ENCODE measurements at places on chromosomes 12 and 14.
A peak's percentile ranks its signal among the peaks of the same experiment; 100 is the strongest.

- peak; percentile 99 for DNase-seq
These were observed 18.3 kb upstream of the NR4A1 start for GRCh38 chr12:52032804-52033445.

- no peak for DNase-seq
These were observed 81.4 kb downstream of the ACTN1 start for GRCh38 chr14:68897559-68898155.

DNA sequence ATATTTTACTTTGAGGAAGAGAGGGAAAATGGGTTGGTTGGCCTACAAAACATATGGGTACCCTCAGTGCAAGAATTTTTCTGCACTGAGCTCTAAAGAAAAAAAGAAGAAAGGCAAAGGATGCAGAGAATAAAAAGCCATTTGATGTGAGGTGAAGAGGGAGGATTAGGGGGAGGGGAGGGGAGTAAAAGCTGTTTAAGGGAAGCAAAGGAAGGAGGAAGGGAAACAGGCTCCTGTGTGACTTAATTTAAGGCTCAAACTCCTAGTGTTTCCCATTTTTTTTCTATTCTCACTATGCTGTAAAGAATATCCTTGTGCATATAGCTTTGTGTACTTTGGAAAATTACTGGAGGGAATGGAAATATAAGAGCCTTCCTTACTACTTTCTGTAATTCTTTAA lies 78.7 kb downstream of the NKX2-1 start:
- DNase-seq = no peak

DNA sequence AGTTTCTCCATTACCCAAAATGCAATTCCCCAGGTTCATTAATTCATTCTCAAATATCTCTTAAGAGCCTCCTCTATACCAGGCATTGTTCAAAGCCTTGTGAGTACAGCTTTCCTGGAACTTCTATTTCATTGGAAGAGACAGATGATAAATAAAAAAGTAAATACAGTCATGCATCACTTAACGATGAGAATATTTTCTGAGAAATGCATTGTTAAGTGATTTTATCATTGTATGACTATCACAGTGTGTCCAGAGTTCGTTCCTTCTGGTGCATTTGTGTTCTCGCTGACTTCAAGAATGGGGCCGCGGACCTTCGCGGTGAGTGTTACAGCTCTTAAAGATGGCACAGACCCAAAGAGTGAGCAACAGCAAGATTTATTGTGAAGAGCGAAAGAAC lies 66.0 kb downstream of the ANO4 start:
- DNase-seq = no peak

GRCh38 chr14:61498811-61499210 lies 177.4 kb downstream of the PRKCH start:
- DNase-seq = peak; percentile 31

- no peak for DNase-seq
These were observed 374.7 kb downstream of the KCNH5 start for GRCh38 chr14:62670526-62670925.

GRCh38 chr12:3809357-3810015 lies 56.6 kb upstream of the CRACR2A start:
- no peak for DNase-seq

DNA sequence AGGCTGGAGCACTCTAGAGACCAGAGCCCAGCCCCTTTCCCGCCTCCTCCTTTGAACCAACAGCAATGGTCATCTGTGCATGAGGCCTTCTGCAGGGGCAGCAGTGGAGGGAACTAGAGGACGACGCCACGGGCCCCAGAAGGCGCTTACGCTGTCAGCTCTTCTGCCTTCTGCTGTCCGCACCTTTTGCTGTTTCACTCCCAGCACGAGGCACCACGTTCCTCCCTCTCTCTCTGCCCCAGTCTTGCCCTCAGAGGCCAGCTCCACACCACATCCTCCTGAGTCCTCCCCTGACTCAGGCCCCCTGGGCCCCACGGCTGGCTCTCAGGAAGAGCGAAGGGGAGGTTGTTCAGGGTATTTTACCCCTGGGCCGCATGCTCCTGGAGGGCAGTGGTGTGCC lies 15.5 kb downstream of the MMAB start:
- no peak for DNase-seq

- DNase-seq = no peak
These were observed 116.0 kb downstream of the NRXN3 start for GRCh38 chr14:78286210-78286609.

- DNase-seq = no peak
These were observed 20.1 kb downstream of the APOBEC1 start for GRCh38 chr12:7645395-7646177.

DNA sequence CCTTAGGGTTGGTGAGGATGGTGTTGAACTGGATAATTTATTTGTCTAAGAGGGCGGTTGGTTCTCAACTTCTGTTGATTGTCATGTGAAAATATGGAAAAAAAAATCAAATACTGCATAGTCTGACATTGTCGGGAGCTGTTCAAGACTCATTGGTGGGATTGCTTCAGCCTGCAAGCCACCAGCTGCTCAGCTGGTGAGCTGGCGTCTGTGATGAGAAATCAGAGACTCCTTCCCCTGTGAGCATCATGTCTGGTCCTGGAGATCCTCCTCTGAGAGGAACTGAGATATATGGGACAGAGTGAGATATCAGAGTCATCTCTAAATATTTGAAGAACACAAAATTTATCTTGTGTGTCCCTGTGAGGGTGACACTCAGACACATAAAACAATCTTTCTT lies 49.9 kb downstream of the TRIM9 start:
- DNase-seq = no peak

DNA sequence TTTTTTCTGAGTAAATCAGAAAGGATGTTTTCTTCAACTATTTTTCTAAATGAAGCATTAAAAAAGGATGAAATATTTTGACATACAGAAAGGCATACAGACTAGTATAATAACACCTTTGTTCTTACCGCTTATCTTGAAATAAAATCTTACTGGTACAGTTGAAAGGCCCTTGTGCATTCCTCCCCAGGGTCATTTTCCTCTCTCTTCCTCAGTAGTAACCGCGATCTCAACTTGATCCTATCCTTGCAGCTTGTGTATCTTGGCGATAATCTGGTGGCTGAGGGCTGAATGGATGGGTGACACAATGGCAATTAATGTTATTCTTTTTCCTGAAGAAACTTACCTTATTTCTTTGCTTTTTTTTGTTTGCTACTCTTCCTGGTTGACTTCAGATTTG lies 18.5 kb downstream of the GAS2L3 start:
- no peak for DNase-seq

- no peak for DNase-seq
These were observed 32.2 kb upstream of the PTPRQ start for GRCh38 chr12:80411787-80412186.

DNA sequence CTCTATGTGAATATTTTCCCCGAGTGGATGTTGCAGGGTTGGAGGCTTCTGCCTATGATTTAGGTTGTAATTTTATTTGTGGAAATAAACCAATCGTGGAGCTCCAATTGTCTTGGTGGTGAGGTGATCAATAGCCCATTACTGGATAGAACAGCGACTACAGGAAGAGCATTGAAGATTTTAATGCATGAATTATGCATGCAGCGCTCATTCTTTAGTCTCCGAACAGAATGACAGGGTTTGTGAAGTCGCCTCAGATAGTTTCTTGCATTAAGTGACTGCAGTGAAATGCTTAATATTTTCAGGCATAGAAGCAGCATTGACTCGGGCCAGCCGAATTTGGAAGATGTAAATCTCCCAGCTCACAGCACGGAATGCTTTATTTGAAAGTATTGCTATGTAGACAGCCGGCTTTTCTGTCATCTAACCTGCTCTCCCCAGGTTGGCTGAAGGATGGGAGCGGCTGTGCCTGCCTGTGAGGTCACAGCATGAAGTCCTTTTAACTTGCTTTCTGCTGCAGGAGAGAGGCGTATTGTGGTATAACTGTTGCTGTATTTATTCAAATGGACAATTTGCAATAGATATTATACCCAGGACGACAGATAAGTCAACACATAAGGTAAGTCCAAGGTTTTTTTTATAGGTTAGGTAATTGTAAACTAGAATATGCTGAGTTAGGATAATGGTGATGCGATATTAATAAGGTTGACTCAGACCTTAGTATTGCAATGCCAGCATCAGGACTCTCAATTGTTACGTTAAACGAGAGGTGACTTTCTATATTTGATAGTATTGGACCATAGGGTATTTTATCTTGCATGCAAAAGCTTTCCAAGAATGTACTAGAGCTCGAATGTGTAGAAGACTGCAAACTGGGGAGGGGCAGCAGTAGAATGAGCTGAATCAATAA lies 135.7 kb downstream of the CNTN1 start:
- DNase-seq = no peak

DNA sequence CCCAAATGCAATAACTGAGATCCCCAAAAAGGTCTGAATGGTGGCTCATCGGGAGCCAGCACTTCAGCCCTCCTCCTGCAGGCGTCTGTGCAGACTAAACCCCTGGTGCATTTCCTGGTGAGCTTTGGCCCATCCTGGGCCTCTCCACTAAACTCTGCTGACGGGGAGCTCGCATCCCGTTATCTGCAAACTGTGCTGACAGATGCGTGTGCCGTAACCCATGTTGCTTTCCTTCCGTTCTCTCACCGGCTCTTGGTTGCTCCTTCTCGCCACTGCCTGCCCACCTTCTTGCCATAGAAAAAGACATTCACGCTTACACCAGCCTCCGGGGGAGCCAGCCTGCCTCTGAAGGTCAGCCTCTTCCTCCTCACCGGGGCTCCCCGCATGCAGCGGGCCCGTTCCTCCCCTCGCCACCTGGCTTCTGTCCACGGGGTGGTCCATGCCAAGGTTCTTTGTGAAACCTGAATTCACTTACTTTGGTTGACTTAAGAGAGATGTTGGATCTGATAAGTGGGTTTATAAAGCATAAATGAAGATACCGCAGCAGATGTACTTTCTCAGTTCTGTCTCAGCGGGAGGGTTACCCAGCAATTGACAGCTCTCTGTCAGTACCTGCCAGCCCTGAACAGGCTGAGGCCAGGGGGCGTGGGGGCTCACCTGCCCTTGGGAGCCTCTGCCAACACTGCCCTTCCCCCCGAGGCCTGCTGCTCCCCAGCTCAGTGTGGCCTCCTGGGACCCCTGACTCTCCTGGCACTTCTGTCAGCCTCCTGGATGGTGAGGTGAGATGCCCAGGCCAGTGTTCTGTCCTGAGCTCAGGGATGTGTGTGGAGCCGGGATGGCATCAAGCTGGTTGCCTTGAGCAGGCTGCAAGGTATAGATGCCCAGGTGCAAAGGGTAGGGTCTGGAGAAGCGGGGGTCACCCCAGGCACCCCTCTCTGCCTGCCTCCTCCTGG lies 14.2 kb downstream of the ZFYVE21 start:
- no peak for DNase-seq

GRCh38 chr12:69007101-69007854 lies 74.3 kb upstream of the CPM start:
- DNase-seq = peak; percentile 77

- DNase-seq = no peak
These were observed 207.5 kb downstream of the PAX9 start for GRCh38 chr14:36869125-36869524.
